ENCODE measurements at places on chromosomes 4 and X. TPM values are rescaled to one million over a fixed set of nuclear protein-coding genes. Genes with fewer than 3 reads are reported as not detected.
A peak's percentile ranks its signal among the peaks of the same experiment; 100 is the strongest.

DNA sequence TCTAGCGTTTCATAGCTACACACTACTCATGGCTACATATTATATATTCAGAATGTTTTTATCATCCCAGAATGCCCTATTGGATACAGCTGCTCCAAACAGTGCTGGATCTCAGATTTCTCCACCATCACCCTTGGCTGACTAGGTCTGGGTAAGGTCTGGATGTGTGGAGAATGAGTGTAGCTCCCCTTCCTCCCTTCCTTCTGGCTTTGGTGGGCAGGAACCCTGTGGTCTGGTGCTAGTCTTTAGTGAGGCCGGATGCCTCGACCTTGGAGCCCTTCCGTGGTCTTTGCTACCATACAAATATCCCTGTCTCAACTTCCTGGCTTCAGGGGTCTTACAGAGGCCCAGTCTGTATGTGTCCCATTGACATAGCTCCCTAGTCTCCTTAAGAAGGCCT is 52.1 kb upstream of the KDR start:
- no peak for DNase-seq
- H3K4me3 ChIP-seq = no peak overlapping the region
- no peaks in the 10 kb centered on the region for H3K36me3 ChIP-seq
- H3K27me3 ChIP-seq = no peaks in the 10 kb centered on the region
- H3K4me1 ChIP-seq = peaks cover 7% of the 10 kb centered on the region
- H3K27ac ChIP-seq = no peak overlapping the region

- H3K4me1 ChIP-seq = no peaks in the 10 kb centered on the region
- H3K4me3 ChIP-seq = no peak overlapping the region
- no peaks in the 10 kb centered on the region for H3K27me3 ChIP-seq
- H3K27ac ChIP-seq = no peak overlapping the region
- H3K36me3 ChIP-seq = no peaks in the 10 kb centered on the region
These were observed 29.5 kb upstream of the IL3RA start for GRCh38 chrX:1306909-1307625.

- H3K27me3 ChIP-seq = no peaks in the 10 kb centered on the region
- H3K36me3 ChIP-seq = no peaks in the 10 kb centered on the region
- H3K27ac ChIP-seq = no peak overlapping the region
- H3K4me3 ChIP-seq = no peak overlapping the region
- no peak for DNase-seq
- no peaks in the 10 kb centered on the region for H3K4me1 ChIP-seq
These were observed 38.9 kb upstream of the TLL1 start for GRCh38 chr4:165834116-165834515.

- no peak for DNase-seq
- H3K27me3 ChIP-seq = no peaks in the 10 kb centered on the region
- H3K36me3 ChIP-seq = no peaks in the 10 kb centered on the region
These were observed 66.7 kb upstream of the PJA1 start for GRCh38 chrX:69231903-69232302.

DNA sequence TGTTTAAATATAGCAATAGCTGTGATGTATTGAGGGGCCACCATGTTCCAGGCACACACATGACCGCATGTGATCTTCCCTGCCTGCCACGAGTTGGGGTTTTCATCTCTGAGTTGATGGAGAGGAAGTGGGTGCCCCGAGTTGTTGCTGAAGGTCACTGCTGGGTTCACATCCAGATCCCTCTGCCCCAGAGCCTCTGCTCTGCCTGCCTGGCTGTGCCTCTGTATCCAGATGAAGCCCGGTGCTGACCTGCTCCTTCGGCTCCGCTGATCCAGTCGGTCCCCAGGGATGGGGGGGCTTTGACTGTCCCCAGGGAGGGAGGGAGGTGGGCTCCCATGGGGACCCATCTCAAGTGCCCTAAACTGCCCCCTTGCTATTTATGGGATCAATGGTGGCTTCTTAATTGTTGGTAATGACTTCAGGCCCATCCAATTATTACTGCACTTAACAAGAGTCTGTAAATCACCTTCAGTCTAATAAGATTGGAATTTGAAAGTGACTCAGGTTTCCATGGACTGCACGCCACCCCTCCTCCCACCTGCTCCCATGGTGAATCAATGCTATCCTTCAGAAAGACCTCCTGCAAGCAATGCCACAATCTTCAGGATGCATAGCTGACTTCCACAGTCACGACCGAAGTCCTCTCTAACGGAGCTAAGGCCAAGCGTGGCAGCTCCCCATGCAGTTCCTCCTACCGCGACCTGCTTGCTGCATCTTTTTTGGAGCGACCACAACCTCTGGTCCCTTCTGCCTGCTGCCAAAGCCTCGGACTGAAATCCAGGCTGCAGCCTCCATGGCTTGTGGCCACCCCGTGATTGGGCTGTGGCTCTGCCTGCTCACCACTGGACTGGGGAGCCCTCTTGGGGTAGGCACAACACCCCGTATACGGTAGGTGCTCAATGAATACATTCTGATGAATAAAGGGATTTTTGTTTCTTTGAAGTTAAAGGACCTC is 73.1 kb downstream of the CPZ start:
- H3K27ac ChIP-seq = no peak overlapping the region
- H3K4me1 ChIP-seq = no peaks in the 10 kb centered on the region
- H3K36me3 ChIP-seq = no peaks in the 10 kb centered on the region
- H3K4me3 ChIP-seq = no peak overlapping the region

GRCh38 chr4:68948985-68949384 is 2.6 kb downstream of the UGT2A3 start:
- H3K27me3 ChIP-seq = no peaks in the 10 kb centered on the region
- no peak overlapping the region for H3K27ac ChIP-seq
- no peak overlapping the region for H3K4me3 ChIP-seq
- peaks cover 25% of the 10 kb centered on the region for H3K4me1 ChIP-seq
- no peak for DNase-seq

DNA sequence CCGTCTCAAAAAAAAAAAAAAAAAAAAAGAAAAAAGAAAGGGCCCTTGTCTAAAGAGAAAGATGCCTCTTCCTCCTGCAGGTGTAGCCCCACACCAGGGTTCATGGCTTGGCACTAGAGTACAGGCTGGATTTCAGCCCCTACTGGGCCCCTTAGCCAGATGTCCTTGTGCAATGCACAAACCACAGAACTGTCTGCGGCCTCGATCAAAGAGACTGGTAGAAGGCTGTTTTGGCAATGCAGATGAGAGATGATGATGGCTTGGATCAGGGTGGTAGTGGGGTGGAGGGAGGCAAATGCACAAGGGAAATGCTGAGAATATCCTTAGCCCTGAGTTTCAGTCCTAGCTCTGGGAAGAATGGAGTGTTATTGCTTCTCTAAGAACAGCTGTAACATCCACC is 26.5 kb upstream of the TSR2 start:
- H3K4me1 ChIP-seq = no peaks in the 10 kb centered on the region
- H3K4me3 ChIP-seq = no peak overlapping the region
- H3K27ac ChIP-seq = no peak overlapping the region
- H3K36me3 ChIP-seq = no peaks in the 10 kb centered on the region
- H3K27me3 ChIP-seq = no peaks in the 10 kb centered on the region

DNA sequence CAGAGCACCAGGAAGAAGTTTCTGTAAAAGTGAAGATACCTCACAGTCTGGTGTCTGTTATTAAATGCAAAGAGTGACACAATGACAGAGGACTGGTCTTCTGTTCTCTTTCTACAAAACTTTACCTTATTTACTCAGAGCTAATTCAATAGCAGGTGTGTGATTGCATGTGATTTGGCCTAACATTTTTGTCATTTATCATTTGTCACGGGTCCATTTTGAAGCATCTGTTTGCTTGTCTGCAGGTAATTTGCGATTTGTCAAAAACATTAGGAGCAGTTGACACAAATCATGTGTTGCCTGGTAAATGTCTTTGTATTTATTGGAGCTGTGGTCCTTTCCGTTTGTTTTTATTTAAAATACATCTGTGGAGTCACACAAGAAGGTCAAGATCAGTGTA is 1232.4 kb downstream of the STIM2 start:
- DNase-seq = no peak
- no peaks in the 10 kb centered on the region for H3K4me1 ChIP-seq
- no peak overlapping the region for H3K27ac ChIP-seq
- no peaks in the 10 kb centered on the region for H3K36me3 ChIP-seq
- no peaks in the 10 kb centered on the region for H3K27me3 ChIP-seq
- no peak overlapping the region for H3K4me3 ChIP-seq

DNA sequence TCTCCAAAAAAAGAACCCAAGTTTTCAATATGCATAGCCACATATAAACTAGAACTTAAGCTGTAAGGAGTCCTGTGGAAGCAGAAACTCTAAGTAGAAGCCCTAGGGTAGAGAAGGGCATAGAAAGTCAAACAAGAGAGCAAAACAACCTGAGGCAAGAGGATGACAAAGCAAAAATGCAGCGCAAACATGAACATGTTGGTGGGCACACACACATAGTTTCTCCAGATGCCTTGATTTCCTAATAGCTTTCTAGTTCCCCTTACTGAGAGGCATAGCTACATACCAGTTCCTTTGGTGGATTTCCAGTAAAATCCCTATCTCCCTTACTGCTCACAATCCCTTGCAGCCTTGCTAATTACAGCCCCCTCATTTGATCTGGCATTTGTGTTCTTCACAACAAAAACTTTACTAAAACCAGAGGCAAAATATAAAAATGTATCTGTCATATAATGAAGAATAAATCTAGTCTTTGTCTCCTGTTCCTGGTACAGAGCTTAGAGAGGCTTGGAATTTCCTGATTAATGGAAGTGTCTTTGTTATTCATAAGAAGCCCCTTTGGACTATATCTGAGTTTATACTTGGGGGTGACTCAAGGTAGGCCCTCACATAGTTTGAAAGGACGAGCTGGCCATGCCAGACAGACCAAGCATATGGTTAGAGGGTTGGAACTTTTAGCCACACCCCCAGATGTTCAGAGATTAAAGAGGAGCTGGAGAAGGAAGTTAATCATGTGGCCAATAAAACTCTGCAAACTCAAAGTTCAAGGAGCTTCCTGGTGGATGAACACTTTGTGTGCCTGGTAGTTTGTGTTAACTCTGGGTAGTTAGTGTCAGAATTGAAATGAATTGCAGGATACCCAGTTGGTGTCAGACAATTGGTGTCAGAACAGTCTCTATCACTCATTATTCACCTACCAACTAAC is 52.7 kb upstream of the ZCCHC13 start:
- H3K4me3 ChIP-seq = no peak overlapping the region
- no peaks in the 10 kb centered on the region for H3K27me3 ChIP-seq
- H3K4me1 ChIP-seq = peaks cover 7% of the 10 kb centered on the region
- no peaks in the 10 kb centered on the region for H3K36me3 ChIP-seq
- peak; percentile 12 for DNase-seq

DNA sequence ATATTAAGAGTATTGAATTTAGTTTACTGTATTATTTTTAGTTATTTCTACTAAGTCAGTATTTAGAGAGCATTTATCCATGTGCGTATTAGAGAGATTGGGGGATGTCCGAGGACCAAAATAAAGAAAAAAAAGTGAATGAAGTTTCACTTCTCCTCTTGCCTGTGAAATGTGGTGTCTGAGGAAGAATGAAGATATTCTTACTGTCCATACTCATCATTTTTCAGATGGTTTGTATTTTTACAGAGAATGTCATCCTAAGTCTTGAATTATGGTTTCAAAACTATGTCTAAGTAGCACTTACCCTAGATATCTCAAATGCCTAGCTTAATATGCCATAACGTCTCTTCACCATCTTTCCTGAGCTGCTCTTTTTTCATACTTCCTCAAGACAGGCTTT is 854.3 kb downstream of the C4orf33 start:
- H3K27me3 ChIP-seq = no peaks in the 10 kb centered on the region
- H3K27ac ChIP-seq = no peak overlapping the region
- H3K4me1 ChIP-seq = no peaks in the 10 kb centered on the region
- no peak overlapping the region for H3K4me3 ChIP-seq

- DNase-seq = no peak
- H3K27ac ChIP-seq = no peak overlapping the region
- no peaks in the 10 kb centered on the region for H3K4me1 ChIP-seq
- H3K4me3 ChIP-seq = no peak overlapping the region
- H3K27me3 ChIP-seq = no peaks in the 10 kb centered on the region
- H3K36me3 ChIP-seq = no peaks in the 10 kb centered on the region
These were observed 33.1 kb downstream of the SYNPO2 start for GRCh38 chr4:118921786-118922185.

GRCh38 chr4:7661846-7662506 is 227.2 kb upstream of the PSAPL1 start:
- no peak overlapping the region for H3K4me3 ChIP-seq
- no peaks in the 10 kb centered on the region for H3K4me1 ChIP-seq
- no peak for DNase-seq
- no peaks in the 10 kb centered on the region for H3K27me3 ChIP-seq

GRCh38 chrX:2401201-2401589 is 99.6 kb downstream of the DHRSX start:
- H3K27ac ChIP-seq = peak overlapping the region; percentile 23
- H3K4me3 ChIP-seq = no peak overlapping the region
- H3K36me3 ChIP-seq = no peaks in the 10 kb centered on the region
- DNase-seq = no peak
- peaks cover 5% of the 10 kb centered on the region for H3K4me1 ChIP-seq

- no peaks in the 10 kb centered on the region for H3K4me1 ChIP-seq
- H3K4me3 ChIP-seq = no peak overlapping the region
These were observed 16.9 kb upstream of the XPNPEP2 start for GRCh38 chrX:129721870-129722269.

DNA sequence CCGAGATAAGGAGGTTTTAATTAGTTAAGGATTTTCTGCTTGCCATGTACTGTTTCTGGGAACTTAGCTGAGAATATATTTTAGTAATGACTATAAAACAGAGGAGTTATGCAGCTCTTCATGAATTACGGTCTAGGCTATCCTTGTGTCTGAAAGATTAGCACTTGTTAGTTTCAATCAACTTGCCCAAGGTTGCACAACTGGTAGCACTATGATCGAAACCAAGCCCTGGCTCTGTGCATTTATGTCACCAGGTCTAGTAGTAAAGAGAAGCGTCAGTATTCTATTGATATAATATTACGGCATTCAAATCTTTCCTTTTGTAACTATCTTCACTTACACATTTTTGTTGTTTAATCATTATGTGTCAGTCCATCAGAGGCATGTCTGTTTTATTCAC is 176.0 kb downstream of the TLL1 start:
- no peaks in the 10 kb centered on the region for H3K36me3 ChIP-seq
- no peaks in the 10 kb centered on the region for H3K4me1 ChIP-seq
- no peak overlapping the region for H3K27ac ChIP-seq
- no peak overlapping the region for H3K4me3 ChIP-seq

DNA sequence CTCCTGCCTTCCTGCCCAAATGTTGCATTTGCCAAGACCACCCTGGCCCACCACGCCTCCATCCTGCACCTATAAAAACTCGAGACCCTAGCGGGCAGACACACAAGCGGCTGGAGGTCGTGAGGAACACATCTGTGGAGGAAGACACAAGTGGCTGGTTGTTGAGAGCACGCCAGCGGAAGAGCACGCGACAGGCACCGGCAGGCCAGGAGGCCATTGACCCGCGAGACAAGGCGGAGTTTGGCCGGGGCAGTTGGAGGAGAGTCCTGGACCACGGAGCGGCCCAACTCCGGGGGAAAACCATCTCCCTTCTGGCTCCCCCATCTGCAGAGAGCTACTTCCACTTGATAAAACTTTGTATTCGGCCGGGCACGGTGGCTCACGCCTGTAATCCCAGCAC is 115.2 kb upstream of the AGA start:
- no peak overlapping the region for H3K27ac ChIP-seq
- no peaks in the 10 kb centered on the region for H3K4me1 ChIP-seq
- DNase-seq = no peak
- no peak overlapping the region for H3K4me3 ChIP-seq
- H3K27me3 ChIP-seq = no peaks in the 10 kb centered on the region

SPARCL1 gene
- total RNA-seq = 0.18 TPM

ALAS2 gene
- not detected for total RNA-seq

H2BW2 gene
- not detected for total RNA-seq

MAPK10 gene
- 0.28 TPM for total RNA-seq

AMOT gene
- total RNA-seq = 55.7 TPM

APEX2 gene
- total RNA-seq = 17.0 TPM

NAP1L2 gene
- 0.16 TPM for total RNA-seq

All from Caco-2 (cell line).